NCI-H446 treated with DMSO at 0.1 percent for 48 hours (cell line): ENCODE measurements at places on chromosomes 13 and 19.

DNA sequence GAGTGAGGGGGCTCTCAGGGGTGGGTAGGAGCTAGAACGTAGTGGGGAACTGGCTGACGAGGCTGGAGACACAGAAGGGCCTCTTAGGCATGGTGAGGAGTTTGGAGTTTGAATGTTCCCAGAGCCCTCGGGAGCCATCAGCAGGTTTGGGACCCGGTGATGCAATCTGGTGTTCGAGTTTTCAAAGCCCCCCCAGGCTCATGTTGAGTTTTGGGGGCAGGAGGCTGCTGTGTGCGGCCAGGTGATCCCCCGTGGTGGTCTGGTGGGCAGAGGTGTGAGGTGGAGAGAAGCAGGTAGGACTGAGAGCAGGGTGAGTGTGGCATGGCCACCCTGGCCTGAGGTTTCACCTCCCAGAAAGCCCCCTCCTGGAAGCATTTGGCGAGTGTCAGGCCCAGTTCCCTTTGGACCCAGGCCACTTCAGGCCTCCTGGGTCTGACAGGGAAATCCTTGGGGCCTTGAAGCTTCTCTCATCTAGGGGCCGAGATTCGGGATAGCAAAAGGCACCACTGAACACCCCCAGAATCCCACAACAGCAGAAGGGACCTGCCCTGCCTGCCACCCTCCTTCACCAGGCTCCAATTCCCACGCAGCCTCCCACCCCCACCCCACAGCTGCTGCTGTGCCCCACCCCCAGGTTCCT is 1.2 kb downstream of the YJEFN3 start:
- no peak for DNase-seq

- DNase-seq, result no peak
Measured at GRCh38 chr13:74450525-74450845, 316.3 kb upstream of the KLF12 start.

DNA sequence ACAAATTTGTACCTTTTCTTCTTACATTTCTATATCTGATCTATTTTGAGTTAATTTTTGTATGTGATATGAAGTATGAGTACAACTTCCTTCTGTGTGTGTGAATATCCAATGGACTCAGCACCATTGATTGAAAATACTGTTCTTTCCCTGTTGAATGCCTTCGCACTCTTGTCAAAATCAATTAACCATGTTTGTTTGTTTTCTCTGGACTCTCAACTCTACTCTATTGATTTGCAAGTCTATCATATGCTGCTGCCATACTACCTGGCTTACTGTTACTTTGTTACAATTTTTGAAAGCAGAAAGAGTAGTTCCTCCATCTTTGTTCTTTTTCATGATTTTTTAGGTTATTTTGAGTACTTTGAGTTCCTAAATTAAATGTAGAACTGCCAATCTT is 1437.4 kb upstream of the SPRY2 start:
- no peak for DNase-seq

- no peak for DNase-seq
Measured at GRCh38 chr19:46591254-46591653, 9.9 kb upstream of the CALM3 start.

DNA sequence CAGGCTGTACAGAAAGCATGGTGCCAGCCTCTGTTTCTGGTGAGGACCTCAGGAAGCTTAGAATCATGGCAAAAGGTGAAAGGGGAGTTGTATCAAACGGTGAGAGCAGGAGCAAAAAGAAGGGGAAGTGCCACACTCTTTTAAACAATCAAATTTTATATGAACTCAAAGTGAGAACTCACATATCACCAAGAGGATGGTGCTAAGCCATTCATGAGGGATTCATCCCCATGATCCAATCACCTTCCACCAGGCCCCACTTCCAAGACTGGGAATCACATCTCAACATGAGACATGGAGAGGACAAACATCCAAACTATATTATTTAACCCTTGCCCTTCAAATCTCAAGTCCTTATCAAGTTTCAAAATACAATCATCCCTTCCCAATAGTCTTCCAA is 836.7 kb downstream of the SLITRK5 start:
- no peak for DNase-seq

DNA sequence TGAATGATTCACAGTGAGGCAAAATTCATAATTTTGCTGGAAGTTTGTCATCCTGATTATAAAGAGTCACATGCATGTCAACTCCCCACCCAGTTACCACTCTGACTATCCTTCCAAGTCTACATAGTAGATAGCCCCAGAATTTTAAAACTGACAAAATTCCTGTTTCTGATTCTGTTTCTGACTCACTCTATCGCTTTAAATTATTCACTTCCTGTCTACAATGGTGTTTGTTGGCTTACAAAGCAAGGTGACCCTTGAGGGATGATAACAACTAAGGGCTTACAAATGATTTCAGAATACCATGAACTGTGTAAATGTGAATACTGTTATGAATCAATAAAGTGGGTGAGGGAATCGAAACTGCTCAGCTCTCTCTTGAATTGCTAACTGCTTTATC is 98.7 kb upstream of the KL start:
- no peak for DNase-seq

- no peak for DNase-seq
Measured at GRCh38 chr19:31639306-31639705, 290.1 kb upstream of the TSHZ3 start.

- no peak for DNase-seq
Measured at GRCh38 chr13:97658556-97658955, 224.6 kb downstream of the RAP2A start.

DNA sequence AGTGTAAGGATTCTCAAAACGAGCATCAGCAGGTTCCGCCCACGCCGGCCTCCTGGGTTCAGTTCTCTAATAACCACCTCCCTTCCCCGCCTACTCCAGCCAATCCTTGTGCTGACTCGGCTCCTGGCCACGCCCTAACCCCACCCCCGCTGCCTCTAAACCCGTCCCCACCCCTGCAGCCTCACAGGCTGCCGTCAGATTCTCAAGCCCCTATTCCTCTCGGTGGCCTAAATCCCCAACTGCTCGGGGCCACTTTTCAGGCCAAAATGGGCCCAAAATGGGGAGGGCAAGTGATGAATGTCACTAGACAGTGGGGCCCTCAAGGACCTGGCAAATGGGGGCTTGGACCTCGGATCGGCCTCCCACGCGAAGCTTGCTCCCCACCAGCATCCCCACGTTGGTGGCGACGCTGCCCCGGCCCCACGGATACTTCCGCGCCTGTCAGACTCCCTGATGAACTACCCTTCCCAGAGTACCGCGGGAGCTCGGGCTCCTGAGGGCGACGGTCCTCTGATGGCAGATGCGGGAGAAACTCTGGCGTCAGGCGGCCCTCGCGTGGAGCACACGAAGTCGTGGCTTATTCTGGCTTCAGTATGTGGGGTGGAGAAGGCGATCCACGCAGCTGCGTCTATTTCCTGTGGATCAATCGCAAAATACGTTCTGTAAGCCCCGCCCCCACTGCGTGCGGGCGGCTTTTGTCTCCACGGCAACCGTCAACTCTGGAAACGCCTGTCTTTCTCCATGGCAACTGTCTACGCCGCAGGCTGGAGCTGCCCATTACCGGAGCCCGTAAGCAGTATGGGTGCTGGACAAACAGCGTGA is 24.8 kb downstream of the ZNF473 start:
- DNase-seq, result no peak

DNA sequence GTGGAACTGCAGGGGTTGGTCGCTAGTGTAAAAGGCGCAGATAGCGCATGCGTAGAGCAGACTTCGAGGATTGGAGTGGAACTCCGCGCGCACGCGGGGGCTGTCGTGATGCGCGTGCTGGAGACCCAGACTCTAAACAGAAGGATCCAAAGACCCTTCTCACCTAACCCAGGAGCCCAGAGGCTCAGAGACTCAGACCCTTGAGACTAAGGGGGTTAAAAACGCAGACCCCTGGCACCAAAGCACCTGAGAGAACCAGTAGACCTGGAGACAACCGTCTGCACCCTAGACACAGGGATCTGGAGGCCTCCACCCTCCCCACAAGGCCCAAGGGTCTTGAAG is 567 bp upstream of the CTU1 start:
- DNase-seq, result peak; percentile 72

GRCh38 chr13:99265821-99266426 is 7.7 kb upstream of the GPR18 start:
- DNase-seq, result no peak

DNA sequence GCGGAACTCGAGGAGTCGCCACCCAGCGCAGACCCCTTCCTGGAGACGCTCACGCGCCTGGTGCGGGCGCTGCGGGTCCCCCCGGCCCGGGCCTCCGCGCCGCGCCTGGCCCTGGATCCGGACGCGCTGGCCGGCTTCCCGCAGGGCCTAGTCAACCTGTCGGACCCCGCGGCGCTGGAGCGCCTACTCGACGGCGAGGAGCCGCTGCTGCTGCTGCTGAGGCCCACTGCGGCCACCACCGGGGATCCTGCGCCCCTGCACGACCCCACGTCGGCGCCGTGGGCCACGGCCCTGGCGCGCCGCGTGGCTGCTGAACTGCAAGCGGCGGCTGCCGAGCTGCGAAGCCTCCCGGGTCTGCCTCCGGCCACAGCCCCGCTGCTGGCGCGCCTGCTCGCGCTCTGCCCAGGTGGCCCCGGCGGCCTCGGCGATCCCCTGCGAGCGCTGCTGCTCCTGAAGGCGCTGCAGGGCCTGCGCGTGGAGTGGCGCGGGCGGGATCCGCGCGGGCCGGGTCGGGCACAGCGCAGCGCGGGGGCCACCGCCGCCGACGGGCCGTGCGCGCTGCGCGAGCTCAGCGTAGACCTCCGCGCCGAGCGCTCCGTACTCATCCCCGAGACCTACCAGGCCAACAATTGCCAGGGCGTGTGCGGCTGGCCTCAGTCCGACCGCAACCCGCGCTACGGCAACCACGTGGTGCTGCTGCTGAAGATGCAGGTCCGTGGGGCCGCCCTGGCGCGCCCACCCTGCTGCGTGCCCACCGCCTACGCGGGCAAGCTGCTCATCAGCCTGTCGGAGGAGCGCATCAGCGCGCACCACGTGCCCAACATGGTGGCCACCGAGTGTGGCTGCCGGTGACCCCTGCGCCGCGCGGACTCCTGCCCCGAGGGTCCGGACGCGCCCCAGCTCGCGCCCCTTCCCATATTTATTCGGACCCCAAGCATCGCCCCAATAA is 2.3 kb downstream of the AMH start:
- DNase-seq, result no peak

- no peak for DNase-seq
Measured at GRCh38 chr13:28478127-28478526, 16.8 kb downstream of the FLT1 start.

- DNase-seq, result no peak
Measured at GRCh38 chr13:91592056-91593014, 193.9 kb downstream of the GPC5 start.

GRCh38 chr13:76538004-76538403 is 348.2 kb downstream of the KCTD12 start:
- DNase-seq, result no peak

- DNase-seq, result no peak
Measured at GRCh38 chr13:27474751-27475268, 24.4 kb upstream of the MTIF3 start.
